Cortex of kidney (tissue), 1 donor: ENCODE measurements at places on chromosomes 1 and 21.

DNA sequence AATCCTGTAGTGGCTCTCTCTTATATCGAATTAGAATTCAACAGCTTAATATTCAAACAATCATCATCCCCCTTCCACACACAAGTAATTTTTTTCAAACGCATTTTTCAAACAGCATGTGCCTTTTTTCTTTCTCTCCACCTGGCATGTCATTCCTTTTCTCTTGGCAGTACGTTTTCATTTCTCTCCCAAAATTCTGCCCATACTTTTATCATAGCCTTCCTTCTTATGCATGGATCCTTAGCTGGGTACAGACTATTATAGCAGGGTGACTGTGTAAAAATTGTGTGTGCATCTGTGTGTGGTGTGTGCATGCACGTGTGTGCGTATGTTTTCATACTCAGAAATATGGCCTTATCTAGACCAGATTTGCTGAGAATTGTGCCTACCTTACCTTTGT, 184.3 kb downstream of the ZC3H11B start:
- no peak for DNase-seq

DNA sequence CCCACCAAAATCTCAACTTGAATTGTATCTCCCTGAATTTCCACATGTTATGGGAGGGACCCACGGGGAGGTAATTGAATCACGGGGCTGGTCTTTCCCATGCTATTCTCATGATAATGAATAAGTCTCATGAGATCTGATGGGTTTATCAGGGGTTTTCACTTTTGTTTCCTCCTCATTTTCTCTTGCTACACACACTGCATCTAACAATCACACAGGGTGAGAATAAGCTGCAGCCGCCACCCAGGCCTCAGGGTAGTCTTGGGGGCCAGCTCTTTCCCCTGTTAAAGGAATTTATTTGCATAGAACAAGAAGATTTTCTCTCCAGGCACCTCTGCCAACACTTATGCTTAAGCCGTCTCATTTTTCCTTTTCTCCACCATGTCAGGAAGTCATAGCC, 26.0 kb upstream of the GBP6 start:
- DNase-seq, result no peak

DNA sequence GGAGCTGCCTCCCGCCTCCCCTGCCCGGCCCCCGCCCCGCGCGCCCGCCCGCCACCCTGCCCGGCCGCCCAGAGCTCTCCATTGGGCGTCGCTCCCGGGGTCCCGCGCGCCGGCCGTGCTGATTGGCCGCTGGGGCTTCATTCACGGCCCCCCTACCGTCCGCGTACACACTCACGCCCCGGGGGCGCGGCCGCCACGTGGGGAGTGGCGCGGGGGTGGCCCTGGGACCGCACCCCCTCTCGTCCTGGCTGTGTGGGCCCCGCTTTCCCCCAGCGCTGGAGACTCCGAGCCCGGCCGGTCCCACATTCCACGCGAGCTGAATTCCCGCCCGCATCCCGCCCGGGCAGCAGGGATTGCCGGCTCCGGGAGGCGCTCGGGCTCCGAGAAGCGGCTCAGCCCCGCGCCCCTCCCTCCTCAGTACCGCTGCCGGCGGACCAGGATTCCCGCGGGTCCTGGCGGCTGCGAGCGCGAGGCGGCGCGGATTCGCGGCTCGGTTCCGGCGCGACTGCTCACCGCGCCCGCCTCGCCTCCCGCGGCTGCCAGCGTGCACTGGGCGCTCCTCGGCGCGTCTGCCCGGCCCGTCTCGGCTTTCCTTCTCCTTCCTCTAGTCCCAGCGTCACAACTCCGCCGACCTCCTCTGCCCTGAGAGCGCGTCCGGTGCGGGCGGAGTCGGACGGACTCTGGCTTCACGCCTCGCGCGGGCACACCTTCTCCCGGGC, 450 bp upstream of the POU3F1 start:
- no peak for DNase-seq

GRCh38 chr1:114355240-114355639, 155.8 kb downstream of the TRIM33 start:
- DNase-seq, result no peak

DNA sequence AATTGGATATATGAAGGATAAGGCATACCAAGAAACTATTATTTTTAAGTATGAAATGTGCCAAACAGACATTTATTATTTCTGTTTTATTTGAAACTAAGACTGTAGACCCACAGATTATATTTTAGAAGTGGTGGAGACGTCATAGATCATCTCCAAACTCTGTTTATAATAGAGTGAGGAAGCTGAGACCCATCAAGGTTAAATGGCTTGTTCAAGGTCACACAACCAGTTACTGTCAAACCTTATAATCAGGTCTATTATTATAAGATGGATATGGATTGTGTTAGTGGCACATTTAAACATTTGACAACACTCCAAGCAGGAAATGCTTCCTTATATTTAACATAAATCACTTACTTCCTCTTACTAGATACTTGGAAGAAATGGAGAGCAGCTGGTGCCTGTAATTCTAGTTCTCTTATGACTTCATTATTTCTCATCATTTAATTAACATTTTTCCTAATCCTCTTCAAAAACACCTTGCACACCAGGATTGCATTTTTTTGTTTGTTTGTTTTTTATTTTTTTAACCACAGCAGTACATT, 117.0 kb downstream of the NEK7 start:
- no peak for DNase-seq

DNA sequence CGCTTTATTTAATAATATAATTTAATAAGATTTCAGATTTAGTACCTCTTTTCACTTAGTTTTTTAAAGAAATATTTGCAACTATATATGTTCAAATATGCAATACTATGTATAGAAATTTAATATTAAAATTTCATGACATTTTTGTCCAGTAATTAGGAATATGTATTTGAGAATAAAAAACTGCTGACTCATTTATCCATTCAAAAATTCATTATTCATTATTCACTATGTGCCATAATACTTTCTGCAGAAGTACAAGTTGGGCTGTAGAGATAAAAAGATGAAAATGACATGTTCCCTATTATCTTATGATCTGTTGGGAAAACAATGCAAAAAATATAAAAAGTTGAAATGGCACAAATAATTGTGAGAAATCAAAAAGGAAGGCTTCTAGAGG, 3.4 kb upstream of the C1orf53 start:
- no peak for DNase-seq

DNA sequence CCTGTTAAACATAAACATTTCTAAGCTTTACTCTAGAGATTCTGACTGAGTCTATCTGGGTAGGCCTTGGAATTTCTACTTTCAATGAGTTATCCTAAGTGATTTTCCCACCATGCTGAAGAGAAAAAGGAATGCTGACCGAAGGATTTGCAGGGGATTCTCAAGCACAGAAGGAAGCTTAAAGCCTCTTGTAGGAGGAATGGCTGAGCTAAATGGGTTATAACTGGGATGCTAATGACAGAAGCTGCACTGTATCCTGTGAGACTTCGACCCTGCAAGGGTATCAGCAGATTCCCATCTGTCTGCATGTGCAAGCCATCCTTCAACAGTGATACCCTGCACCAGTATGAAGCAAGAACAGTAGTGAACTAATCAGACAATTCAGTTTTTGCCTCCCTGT, 35.4 kb downstream of the SLC35D1 start:
- no peak for DNase-seq

GRCh38 chr1:240914506-240914905, 302.6 kb upstream of the GREM2 start:
- no peak for DNase-seq

GRCh38 chr21:38948377-38949069, 142.8 kb downstream of the ETS2 start:
- no peak for DNase-seq

DNA sequence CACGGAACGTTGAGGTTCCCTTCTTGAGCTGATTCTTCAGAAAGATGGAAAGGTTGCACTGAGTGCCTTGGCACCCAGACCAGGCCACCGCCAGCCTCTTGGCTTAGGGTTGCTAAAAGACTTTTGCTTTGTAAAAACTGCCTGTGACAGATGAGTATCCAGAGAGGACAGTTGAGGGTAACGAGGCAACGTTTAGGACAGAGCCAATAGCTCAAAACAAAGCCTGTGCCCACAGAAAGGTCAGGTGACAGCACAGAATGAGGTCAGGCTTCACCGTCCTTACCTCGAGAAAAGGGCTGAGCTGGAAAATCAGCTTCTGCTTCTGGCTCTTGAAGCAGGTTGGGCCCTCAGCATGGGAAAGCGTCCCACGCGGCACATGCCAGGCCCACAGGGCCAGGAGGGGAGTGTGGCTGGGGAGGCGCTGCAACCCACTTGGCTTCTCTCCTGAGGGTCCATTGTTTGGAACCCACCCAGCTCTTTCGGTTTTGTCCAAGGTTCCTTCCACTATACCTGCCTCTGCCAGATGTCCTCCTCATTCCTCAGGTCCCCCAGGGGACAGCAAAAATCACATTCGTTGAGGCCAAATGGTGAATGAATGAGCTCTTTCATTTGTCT, 55.5 kb downstream of the SCCPDH start:
- DNase-seq, result no peak

GRCh38 chr1:66422804-66423203, 111.1 kb upstream of the SGIP1 start:
- DNase-seq, result no peak

DNA sequence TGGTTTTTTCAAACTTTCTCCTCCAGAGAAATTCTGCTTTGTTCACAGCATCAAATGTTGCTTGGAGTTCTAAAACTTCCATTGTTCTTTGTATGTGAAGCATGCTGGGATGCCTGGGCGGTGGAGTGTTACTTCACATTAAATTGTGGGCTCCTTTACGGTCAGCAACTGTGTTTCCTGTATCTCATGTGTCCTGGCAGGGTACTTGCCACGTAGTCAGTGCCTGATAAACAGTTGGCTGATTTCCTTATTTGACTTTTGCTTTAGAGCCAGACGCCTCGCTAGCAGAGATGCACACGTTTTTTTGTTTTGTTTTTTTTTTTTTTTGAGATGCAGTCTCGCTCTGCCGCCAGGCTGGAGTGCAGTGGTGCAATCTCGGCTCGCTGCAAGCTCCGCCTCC, 96.7 kb downstream of the UCK2 start:
- no peak for DNase-seq

DNA sequence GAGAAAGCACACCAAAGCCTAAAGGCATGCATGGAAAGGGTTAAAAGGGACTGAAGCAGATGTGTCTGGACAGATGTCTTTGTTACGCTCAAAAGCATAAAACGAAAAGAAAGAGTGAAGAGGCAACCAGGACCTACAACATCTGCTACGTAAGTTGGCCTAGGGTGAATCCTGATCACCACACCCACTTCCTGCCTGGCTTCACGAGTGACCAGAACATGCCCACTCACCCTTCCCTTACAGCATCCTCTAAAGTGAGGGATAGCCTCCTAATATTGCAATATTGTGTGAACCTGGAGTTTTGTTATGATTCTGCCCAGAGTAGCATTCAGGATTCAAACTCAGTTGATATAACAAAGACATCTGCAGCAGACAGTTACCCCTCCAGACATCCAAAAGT, 10.6 kb upstream of the OLIG2 start:
- DNase-seq, result no peak

- DNase-seq, result no peak
These were observed 23.6 kb upstream of the DUSP10 start for GRCh38 chr1:221765527-221765926.

DNA sequence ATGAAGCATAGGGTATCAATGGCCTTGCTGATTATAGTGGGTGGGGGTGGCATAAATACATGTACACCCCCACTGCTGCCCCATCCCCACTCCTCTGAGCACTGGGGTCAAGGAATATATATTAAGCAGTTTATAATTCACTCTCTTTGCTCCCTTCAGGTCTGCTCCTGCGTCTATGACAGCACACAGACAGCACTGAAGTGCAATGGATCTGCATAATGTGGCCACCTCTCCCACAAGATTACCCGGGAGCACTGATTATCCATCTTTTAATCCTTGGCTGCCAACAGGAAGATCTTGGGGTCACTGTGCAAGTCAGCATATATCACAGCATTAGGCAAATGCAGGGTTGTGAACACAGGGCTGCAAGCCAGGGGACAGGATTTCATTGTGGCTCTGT, 19.3 kb downstream of the RXRG start:
- no peak for DNase-seq

DNA sequence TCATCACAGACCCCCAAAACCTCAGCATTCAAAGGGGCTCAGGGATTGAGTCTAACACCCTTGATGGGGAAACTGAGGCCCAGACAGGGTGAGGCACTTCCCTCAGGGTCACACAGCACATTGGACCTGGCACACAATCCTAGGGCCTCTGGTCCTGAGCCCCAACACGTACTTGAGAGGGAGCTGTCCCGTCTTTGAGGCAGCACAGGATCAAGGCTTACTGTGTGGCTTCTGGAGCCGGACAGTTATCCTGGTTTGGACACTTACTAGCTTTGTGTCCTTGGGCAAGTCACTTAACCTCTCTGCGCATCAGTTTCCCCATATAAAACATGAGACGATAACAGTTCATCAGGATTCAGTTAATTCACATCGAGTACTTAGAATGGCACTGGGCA, 26.5 kb downstream of the RUNX3 start:
- no peak for DNase-seq

GRCh38 chr1:117656202-117656641, 50.4 kb downstream of the TENT5C start:
- no peak for DNase-seq

GRCh38 chr21:45126204-45126626, 51.8 kb downstream of the ADARB1 start:
- no peak for DNase-seq

GRCh38 chr1:169060043-169060722, 46.3 kb upstream of the ATP1B1 start:
- no peak for DNase-seq

- DNase-seq, result no peak
These were observed 7.4 kb downstream of the DOP1B start for GRCh38 chr21:36163750-36164741.

DNA sequence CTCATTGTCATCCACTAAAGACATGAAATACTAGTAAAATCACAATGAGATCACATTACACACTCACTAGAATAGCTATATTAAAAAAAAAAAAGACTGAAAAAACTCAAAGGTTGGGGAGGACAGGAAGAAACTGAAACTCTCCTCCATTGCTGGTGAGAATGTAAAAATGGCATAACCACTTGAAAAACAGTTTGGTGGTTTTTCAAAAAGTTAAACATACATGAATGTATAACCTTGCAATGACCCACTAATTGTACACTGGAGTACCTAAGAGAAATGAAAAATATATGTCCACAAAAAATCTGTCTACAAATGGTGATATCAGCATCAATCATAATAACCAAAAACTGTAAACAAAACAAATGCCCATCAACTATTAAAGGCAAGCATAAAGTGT, 44.0 kb downstream of the NRIP1 start:
- no peak for DNase-seq

GRCh38 chr1:206000641-206001339, 2.4 kb downstream of the RAB7B start:
- DNase-seq, result no peak
